Frontal cortex (tissue), 4 donors: ENCODE measurements at places on chromosomes 5 and 9. TPM values are rescaled to one million over a fixed set of nuclear protein-coding genes. Genes with fewer than 3 reads are reported as not detected.

DNA sequence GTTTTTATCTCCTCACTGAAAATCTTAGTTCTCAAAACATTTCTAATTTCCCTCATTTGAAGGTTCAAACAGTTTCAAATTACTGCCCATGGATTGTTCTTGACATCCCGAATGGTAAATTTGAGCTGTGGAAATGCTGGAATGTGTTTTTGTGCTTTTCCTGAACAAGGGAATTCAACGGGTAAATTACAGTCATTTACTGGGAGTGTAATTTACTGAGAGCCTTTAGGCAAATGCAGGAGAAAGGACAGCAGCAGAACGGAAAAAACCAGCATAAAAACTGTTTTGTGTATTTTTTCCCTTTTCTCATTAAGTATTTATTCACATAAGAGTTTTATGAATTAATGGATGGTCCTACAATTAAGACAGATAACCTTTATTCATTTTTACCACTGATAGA lies 139.2 kb downstream of the PBX3 start:
- no peak for DNase-seq

The PCSK1 gene
- total RNA-seq: 2.9 TPM

DNA sequence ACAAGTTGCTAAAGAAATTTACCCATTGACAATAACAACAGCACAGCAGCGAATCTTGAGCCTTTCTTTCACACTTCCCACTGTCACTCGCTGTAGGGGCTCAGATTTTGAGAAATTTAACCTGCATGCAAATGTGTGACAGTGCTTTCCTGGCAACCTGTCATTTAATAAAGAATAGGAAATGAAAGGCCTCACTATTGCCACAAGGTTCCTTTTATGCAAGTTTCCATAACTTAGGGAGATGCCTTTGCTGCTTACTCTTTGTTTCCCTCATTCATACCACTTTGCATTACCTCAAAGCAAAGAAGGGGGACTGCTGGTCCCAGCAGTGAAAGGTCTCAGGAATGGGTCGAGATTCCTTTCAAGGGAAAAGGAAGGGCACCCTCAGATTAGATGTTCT lies 49.5 kb downstream of the PTCD2 start:
- no peak for DNase-seq

DNA sequence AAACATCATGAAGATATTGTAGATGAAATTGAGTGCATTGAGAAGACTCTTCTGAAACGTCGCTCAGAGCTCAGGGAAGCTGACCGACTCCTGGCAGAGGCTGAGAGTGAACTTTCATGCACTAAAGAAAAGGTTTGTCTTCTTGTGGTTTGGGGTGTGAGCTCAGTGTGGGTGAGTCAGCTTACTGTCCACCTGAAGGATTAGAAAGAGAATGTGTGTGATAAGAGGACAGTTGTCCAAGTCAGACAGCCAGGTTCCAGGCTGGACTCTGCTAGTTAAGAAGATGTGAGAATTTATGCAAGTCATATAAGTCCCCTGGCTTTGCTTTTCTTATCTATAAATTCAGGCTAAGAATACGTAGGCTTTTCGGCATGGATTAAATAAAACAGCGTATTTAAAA lies 46.9 kb downstream of the RAB14 start:
- no peak for DNase-seq

DNA sequence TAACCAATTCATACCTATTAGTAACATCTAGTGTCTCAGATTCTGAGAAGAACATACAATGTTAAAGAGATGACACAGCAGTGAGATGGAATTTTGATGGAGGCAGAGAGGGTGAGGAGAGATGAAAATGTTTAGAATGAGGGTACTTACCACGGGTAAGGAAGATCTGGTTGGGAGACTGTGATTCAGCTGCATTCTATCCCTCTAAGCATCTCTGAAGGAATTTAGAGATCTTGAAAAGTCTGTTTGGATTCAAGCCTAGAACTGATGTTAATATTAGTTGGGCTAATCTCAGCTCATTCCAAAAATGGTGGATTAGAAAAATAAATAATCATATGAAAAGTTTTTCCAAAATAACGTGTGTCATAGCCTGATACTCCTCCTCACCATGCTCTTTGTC lies 191.5 kb upstream of the CLINT1 start:
- no peak for DNase-seq

The ARSI gene
- 0.41 TPM for total RNA-seq

- DNase-seq: no peak
Observed at GRCh38 chr5:15203376-15203775, 296.6 kb upstream of the FBXL7 start.

- DNase-seq: no peak
Observed at GRCh38 chr5:39712316-39713249, 287.8 kb upstream of the DAB2 start.
